ENCODE measurements at places on chromosomes 6 and 20.

DNA sequence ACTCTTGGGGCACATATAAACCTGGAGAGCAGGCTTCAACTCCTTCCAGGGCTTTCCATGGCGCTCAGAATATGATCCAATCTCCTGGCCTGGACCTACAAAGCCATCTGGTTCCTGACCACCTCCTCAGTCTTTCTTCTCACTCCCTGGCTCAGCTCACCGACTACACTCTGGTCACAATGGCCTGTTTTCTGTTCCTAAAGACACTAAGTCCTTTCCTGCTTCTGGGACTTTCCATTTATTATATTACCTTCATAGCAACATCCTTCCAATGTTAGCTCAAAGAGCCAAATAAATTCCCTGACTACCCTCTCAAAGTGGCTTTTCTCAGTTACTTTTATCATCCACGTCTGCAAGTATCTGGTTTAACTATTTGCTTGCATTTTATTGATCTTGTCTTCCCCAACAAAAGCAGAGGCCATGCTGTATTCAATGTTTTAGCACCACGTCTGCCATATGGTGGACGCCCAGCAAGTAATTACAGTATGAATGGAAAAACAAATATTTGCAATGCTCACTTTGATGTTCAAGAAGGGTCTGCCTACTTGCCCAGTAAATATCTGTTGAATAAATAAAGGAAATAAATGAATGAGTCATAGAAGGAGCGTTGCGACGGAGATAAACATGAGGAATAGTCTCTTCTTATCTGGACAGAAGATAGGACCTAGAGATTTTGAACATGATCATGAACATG, 328.4 kb downstream of the ESR1 start:
- DNase-seq: no peak

GRCh38 chr6:44529146-44529905, 141.8 kb downstream of the CDC5L start:
- no peak for DNase-seq

DNA sequence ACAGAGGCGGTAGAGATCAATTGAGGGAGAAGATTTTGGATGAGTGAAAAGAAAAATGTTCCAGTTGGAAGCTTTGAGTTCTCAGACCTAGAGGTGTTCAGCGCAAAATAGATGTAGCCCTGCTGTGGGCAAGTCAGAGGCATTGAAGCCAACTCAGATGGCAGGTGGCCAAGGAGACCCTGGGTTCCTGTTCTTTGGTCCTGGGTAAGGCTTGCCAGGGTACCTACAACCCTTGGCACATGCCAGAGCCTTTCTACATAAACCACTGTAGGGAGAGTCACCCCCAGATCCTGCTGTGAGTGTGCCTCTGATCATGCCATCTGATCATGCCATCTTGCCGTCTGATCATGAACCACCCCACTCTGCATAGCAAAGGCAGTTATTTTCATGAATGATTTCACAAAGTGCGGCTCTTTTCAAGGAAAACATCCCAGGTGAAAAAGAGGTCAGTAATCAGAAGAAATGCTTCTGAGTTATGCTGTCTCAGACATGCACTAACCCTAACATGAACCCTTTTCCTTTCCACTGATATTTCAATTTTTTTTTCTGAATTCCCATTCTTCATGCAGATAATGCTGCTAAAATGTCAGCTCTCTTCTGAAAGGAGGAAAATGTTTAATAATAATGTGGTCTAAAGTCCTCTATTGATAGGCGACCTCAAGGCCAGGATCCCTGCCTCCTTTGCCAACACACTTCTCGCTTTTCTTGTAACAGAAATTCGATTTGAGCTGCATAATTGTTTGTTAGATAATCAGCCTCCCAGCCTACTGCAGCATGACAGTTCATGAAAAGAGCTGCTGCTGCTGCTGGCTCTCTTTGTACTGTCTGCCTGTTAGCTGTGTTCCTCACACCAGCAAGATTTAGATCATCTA, 153.6 kb downstream of the MTHFD1L start:
- DNase-seq: no peak

GRCh38 chr6:106027758-106028157, 58.4 kb upstream of the PRDM1 start:
- no peak for DNase-seq

DNA sequence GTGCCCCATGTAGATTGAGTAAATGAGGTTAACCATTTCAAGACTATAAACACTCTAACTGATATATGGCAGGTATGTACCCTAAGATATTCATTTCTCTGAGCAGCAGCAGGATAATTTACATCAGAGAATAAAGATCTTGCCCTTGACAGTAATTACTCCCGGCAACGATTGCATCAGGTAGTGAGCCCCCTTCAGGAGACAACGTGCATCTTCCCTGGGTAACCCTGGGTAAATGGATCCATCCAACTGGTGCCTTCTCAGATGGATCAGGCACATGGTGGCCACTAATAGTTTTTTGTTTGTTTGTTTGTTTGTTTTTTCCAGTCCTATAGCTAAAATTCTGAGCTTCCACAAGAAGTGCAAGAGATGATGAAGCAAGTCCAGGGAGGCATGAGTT, 469.4 kb upstream of the SLC35B3 start:
- DNase-seq: no peak

GRCh38 chr6:81734081-81734480, 18.4 kb downstream of the TENT5A start:
- no peak for DNase-seq

- no peak for DNase-seq
Measured at GRCh38 chr6:158391276-158391675, 79.0 kb downstream of the TULP4 start.

DNA sequence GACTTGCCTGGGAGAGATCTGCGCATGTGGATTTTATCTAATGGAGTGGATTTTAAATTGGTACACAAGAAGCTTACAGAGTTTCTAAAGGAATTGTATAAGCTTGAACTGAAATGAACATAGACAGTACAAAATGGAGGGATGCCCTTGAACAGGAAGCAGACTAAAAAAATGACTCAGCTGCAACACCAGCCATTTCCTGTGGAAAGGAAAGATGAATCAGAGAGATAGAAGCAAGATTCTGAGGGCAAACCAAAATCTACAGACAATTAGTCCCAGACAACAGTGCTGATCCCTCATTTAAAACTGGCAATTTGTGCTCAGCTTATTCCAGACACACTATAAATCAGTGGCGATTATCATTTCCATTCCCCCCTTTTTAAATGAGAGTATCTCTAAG, 114.6 kb upstream of the TCF21 start:
- DNase-seq: no peak

GRCh38 chr20:1185316-1185741, 548 bp upstream of the TMEM74B start:
- DNase-seq: no peak
